ENCODE measurements at places on chromosomes 1 and 21.

GRCh38 chr21:32412162-32413014, at the start of gene EVA1C:
EVA1C (plus strand) TSS chr21:32412706; CDS start chr21:32412854, 148 bp downstream.
- no peak for DNase-seq

DNA sequence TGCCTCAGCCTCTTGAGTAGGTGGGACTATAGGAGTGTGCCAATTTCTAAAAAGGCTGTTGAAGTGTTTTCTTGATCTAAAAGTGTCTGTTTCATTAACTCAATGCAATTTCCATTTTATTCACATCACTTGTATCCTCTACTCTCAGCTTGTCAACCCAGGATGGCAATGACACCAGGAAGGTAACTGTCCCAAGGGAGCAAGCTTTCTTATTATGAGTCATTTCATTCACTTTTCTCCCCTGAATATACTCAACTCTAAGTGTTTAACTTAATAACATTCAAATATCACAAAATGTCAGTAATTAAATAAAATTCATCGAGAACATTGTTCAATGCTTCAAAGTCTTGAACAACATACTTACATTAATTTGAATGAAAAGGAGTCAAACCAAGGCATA, 22.9 kb upstream of the GFI1 start:
- no peak for DNase-seq

DNA sequence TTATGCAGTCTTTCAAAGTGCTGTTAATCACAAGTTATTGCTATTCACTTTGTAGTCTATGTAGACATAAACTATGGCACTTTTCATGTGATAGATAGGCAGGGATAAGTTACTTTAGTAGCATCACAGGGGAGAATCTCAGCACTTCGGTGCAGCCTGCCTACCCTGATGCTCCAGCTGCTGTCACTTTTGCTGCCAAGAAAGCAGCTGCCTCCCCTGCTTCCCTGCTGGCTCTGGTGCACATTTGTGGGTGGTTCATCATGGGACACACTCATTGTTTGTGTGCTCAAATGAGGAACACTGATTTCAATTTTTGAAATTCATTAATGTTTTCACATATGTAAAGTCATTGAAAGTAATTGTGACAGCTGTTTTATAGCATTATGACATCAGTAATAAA, 272.6 kb downstream of the S1PR1 start:
- no peak for DNase-seq

DNA sequence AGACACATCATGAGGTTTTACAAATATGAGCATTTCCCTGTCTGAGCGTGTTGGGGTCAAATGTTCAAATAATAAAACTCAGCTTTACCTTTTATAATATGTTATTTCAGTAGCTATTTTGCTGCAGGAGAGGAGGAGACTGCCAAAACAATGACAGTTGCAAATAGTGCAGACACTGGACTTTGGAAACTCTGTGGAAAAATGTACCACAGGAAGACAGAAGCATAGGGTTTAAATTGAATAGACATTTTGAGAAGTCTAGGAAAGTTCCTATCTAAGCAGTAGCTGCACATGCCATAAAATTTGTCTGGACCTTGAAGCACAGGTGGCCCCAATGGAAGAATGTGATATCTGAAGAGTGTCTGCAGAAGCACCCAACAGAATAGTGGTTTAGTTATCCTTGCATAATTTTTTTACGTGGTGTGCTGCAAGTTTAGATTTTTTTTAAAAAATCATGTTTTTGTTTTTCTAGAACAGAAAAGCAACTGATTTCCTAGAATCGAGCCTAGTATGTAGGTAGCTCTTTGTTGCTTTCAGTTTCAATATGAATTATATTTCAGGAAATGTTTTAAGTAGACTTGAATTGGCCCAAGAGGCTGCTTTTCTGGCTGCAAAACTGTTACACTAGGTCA, 14.0 kb upstream of the GBP5 start:
- DNase-seq: no peak

DNA sequence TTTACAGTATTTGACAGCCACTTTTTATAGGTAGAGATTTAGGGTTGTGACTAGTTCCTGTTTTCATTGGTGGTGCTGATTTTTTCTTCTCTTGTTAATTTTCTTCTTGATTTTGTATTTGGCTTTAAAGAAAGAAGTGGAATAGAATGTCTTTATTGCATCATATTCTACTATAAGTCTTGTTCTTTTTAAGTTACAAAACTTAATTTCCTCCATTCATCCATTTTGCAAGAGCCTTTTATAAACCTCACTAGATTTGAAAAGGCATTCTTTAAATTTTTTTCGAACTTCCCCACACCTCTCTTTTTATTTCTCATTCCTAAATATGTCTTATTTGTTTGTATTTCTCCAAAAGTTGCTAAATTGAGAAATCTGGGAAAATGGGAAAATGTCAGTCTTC, 1368.6 kb upstream of the ADGRL4 start:
- no peak for DNase-seq

DNA sequence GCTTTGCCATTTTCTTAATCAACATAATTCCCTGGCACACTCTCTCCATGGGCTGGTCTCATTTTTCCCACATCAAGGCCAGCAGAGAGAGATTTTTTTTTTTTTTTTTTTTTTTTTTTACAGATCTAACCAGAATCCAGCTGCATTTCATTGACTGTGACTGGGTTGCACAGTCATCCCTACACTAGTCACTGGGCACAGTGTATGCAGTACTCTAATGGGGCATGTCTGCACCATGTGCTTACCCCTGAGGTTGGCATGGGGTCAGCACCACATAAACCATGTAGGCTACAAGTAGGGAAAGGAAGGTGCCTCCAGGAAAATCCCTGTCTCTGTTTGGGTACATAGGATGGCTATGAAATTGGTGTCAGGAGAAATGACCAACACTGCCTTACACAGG, 64.1 kb upstream of the LRP8 start:
- DNase-seq: no peak

GRCh38 chr1:173297798-173298391, 90.8 kb upstream of the TNFSF4 start:
- DNase-seq: no peak

DNA sequence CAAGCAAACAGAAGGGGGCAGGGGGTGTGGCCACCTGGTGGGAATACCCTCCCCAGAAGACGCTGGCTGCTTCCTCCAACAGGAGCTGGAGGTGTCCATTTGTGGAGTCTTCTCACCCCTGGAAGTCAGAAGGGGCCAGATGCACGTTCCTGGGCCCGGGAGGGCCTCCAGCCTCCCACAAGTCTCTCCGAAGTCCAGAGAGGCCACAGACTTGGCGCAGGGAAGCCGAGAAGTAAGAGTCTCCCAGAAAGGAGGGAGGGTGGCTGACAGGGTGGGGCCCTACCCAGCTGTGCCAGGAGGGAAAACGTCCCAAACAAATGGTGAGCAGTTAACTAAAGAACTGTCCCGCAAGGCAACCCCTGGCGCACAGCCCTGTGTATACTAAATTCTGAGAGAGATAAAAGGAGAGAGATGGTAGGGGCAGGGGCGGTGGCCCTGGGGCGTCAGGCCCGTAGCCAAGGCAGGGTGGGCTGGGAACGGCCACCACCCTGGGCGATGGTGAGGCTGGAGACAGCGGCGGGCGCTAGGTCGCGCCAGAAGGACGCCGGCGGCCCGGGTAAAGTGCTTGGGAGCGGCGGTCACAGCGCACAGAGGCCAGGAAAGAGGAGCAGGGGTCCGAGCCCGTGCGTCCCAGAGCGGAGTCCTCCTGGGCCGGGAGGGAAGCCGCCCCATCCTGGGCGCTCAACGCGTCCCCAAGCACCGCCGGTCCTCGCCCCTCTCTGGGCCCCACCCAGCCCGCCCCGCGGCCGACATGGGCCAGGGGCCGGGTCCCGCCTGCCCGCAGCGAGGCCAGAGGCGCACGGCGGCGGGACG, 1.2 kb downstream of the CHD5 start:
- DNase-seq: no peak

GRCh38 chr21:35470522-35470921, 421.4 kb upstream of the RUNX1 start:
- DNase-seq: no peak

DNA sequence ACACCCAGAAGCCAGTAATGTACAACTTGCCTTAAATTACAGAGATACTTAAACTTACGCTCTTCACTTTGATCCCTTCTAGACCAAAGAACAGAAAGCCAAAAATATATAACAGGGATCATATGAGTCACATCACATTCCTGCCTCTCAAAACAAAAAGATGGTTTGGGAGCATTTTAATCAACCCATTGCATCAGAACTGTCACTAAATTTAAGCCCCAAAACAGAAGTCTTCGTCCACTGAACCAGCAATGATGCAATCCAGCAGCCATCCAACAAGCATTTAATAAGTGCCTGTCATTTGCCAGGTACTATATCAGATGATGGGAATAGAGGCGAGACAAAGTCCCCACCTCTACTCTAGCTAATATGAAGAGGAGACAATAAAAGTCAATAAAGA, 42.7 kb upstream of the GLIS1 start:
- no peak for DNase-seq

- no peak for DNase-seq
Observed at GRCh38 chr21:42108554-42109340, 37.6 kb downstream of the UMODL1 start.

DNA sequence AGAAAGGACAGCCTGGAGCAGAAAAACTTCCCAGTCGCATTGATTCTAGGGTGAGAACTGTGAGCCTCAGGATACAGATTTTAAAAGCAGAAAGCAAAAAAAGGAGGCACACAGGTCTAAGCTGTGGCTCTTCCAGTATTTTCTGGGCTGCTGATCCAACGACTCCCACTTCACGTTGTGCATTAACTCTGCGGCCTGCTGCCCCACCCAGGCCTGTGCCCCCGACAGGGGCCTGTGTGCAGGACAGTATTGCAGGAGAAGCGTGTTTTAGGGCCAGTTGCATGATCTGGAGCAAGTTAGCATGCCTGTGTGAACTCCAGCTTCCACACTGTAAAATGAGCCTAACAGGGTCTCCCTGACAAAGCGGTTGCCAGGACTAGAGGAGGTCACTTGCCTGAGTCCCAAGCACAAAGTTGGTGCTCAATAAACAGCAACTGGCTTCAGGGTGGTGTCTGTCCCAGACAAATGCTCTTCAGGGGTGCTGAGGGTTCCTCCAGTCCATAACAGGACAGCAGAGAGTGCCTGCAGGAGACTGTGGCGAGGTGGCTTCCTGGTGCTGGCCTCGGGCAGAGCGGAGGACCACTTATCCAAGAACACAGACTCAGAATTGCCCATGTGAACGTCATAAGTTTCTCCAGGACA, 66.8 kb upstream of the RAB4A start:
- no peak for DNase-seq

GRCh38 chr1:63463248-63463647, 59.8 kb downstream of the ITGB3BP start:
- no peak for DNase-seq

- no peak for DNase-seq
Observed at GRCh38 chr1:215202868-215203267, 120.3 kb downstream of the KCNK2 start.

DNA sequence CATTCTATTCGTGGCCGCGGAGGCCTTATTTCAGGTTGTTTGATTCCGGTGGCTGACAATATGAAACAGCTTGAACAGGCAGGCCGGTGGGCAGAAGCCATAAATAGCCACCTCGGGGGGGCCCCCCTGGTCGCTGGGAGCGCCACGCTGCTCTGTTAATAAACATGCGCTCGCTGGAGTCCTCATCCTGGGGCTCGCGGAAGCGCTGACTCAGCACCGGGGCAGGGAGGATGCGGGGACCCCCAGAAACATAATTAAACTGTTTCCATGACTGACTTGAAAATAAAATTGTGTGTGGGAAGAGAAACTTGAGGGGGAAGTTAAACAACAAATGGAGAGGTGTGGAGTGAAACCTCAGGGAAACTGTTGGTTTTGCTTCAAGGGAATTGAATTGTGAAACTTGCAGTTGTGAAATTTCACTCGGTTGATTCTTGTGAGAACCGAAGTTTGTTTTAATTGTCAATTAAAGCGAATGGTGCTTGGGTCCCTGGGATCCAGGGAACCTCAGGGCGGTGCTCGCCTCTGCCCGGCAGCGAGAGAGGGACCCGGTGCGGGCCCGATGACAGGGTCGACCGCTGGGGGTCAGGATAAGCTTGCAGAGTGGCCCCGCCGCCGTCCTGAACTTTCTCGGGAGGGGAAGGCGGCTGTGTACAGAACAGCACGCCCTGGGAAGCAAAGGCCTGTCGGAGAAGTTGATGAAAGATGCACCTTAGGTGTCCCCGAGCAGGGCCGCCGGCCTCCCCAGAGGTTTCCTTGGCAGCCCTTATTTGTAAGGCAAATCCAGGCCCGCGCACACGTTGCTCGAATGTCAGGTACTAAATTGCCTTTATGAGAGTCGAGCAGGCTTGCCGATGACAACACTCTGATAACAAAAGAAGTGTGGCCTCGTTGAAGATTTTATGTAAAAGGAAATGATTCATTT, 176.9 kb upstream of the LMO4 start:
- DNase-seq: no peak

- DNase-seq: no peak
Observed at GRCh38 chr1:240234485-240235210, 143.0 kb downstream of the FMN2 start.

DNA sequence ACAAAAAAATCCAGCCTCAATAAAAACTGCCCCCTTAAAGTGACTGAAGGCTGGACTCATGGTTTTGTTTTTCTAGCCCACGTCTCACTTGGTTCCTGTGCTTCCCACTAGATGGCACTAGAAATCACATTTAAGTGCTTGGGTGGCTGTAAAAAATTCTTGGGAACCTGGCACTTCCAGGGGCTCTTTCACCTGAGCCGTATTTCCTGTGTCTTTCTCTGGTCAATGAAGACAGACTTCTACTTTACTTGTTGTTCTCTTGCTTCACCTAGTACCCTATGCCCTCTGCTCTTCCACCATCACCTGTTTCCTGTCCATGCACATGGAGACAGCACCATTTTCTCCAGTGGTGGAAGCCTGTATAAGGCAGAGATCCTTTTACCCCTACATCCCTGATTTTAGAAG, 20.0 kb downstream of the METTL13 start:
- peak; percentile 39 for DNase-seq

DNA sequence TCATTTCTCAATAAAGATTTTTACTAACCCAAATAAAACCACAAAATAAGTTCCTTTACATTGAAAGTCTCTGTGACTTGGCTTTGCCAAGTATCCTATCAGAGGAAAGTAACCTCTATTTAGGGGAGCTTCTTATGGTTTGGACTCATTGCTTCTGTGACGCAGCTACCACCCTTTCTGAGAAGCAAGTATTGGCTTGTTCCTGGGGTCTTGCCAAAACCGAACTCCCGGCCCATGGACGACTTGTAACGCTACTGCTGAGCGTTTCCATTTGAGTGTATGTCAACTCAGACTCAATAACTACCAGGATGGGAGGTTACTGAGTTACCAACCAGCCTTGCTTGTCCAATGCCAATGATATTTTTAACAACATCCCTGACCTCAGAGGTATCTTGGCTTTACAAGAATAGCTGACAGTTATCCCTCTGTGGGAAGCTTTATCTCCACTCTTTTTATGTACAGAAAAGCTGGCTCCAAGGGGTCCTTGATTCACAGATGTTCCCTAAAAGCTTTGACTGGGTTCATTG, 911.9 kb downstream of the TTLL7 start:
- DNase-seq: no peak
